ENCODE measurements at places on chromosomes 11 and 22.

- DNase-seq, result peak; percentile 7
Measured at GRCh38 chr11:122202951-122203456, 87.0 kb upstream of the BLID start.

DNA sequence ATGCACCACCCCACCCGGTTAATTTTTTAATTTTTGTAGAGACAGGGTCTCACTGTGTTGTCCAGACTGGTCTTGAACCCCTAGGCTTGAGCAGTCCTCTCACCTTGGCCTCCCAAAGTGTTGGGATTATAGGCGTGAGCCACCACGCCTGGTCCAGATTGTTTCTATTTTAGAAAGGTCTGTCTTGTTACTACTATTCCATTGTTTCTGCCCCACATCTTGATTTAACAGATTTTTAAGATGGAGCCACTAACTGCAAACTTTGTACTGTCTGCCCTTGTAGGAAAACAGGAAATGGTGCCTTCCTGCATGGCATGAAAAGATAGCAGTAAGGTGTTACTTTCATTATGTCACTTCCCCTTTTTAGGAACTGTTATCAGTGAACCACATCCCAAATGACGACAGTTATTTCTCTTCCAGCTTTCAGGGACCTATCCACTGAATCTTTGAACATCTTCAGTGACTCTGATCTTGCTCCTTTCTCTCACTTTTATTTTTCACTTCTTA is 23.2 kb downstream of the TAF1D start:
- DNase-seq, result no peak

GRCh38 chr22:22706253-22706915 is 62.0 kb downstream of the GGTLC2 start:
- no peak for DNase-seq

GRCh38 chr11:34300026-34300925 is 57.5 kb downstream of the ABTB2 start:
- no peak for DNase-seq

GRCh38 chr11:134293119-134294113 is 17.2 kb downstream of the GLB1L3 start:
- no peak for DNase-seq

DNA sequence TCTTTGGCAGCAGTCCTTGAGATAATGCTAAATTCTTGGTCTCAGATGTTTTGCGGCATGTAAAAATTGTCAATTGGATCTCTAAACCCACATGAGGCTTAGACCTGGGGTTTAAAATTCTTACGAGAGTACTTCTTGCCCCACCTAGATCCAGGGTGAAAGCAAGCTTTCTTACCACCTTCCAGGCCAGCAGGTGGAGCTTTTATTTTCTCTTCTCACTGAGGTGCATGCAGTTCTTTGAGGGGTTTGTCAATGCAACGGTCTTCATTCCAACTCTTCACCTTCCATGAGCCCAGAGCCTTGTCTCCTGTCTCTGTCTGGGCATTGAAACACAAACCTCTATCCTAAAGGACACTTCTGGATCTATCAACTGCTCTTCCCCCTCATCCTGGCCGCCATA is 154.1 kb downstream of the MYO18B start:
- DNase-seq, result no peak

DNA sequence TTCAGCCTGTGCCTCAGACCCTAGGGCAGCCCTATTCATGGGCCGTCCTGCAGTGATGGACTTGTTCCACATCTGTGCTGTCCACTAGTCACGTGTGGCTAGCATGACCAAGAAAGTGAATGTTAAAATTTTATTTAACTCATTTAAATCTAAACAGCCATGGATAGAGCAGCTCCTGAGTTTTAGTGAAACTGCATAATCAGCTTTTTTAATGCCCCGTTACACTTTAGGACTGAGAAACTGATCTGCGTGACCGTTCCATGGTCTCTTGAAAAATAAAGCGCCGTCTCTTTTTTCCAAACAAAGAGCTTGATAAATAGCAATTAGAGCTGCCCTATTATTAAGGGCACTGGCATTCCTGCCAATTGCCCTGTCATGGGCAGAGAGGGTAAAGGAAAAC is 76.5 kb upstream of the SNX19 start:
- no peak for DNase-seq

Data from activated gamma-delta T cell treated with Interleukin-2 at 50 U/mL for 16 hours (primary cell).